ENCODE measurements at places on chromosomes 1 and 21. TPM values are rescaled to one million over a fixed set of nuclear protein-coding genes. Genes with fewer than 3 reads are reported as not detected.

C8A gene
- not detected for total RNA-seq

NAV1 gene
- total RNA-seq: 37.2 TPM

CIART gene
- total RNA-seq: 6.6 TPM

GSTM5 gene
- 4.8 TPM for total RNA-seq

SPRR3 gene
- total RNA-seq: not detected

XKR8 gene
- 9.6 TPM for total RNA-seq

LCE1B gene
- total RNA-seq: not detected

C1QB gene
- not detected for total RNA-seq

UTS2 gene
- total RNA-seq: not detected

RIMKLA gene
- total RNA-seq: 5.5 TPM

SPATA21 gene
- not detected for total RNA-seq

PHGDH gene
- 885 TPM for total RNA-seq

TEDDM1 gene
- total RNA-seq: not detected

PFKFB2 gene
- 14.8 TPM for total RNA-seq

DNA sequence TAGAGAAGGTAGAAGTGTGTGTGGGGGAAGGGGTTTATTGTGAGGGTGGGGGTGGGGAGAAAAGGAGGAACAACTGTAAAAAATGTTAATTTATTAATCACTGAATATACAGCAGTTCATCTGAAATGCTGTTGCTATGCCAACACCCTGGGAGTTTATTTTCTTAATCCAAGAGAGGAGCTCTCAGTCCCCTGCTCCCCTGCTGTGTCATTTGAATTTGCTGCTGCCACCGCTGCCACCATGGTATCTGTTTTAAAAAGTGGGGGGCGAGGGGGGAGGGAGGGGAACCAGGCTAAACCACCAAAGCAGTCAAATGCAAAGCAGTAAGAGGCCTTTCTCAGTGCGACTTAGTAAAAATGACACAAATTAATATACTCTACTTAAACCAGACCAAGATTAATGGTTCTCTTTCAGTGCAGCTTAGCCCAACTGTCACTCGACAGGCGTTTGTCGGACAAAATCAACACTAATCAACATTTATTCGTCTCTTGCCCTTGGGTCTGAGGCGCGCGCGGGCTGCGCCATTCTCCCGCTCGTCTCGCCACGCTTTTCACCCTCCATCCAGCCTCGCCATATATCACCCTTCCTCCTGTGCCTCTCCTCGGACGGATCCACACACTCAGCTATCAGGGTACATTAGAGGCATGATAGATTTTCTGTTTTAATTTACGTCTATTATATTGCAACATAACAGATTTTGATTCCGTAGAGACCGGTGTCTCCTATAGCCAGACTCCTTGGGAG, 76.2 kb downstream of the PBX1 start:
- DNase-seq: peak; percentile 75

DNA sequence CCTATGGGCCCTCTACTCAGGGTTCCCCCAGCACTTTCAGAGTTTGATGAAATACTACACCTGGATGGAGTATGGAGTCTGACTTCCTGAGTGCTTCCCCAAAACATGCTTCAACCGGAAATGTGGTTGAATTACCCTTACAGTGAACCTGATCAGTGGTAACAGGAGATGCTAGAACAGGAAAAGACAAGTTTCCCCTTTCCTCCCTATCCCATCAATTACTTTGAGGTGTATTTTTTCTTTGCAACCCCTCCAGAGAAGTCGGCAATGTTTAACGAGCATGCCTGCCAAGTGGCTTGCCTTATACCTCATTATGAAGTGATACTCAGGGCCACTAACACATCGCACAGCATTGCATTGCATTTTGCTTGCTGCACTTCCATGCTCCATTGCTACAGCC, 7.0 kb downstream of the KRTAP15-1 start:
- DNase-seq: no peak

DNA sequence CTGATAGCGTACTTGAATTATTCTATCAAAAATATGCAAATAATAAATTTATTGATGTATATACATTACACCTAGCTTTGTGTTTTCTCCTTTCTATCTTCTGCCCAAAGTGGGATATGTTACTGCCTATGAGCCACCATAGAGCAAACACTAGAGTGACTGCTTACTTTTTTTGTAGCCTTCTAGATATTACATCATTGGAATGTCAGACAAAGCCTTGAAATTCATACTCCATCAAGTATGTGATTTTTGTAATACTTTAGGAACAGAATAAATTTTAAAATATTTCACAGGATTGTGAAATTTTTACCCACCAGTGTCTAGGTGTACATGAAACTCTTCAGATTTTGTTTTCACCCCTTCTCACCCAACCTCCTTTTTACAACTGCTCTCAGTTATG, 787.6 kb downstream of the USP25 start:
- DNase-seq: no peak

GRCh38 chr1:182817802-182818201, 21.3 kb upstream of the DHX9 start:
- DNase-seq: no peak

- DNase-seq: no peak
Measured at GRCh38 chr1:1832820-1833219, 54.5 kb upstream of the NADK start.

- no peak for DNase-seq
Measured at GRCh38 chr1:226978432-226979114, 38.5 kb downstream of the COQ8A start.

GRCh38 chr1:111223126-111223685, 4.3 kb upstream of the CHI3L2 start:
- no peak for DNase-seq

- no peak for DNase-seq
Measured at GRCh38 chr1:212738330-212738729, 38.7 kb upstream of the BATF3 start.

DNA sequence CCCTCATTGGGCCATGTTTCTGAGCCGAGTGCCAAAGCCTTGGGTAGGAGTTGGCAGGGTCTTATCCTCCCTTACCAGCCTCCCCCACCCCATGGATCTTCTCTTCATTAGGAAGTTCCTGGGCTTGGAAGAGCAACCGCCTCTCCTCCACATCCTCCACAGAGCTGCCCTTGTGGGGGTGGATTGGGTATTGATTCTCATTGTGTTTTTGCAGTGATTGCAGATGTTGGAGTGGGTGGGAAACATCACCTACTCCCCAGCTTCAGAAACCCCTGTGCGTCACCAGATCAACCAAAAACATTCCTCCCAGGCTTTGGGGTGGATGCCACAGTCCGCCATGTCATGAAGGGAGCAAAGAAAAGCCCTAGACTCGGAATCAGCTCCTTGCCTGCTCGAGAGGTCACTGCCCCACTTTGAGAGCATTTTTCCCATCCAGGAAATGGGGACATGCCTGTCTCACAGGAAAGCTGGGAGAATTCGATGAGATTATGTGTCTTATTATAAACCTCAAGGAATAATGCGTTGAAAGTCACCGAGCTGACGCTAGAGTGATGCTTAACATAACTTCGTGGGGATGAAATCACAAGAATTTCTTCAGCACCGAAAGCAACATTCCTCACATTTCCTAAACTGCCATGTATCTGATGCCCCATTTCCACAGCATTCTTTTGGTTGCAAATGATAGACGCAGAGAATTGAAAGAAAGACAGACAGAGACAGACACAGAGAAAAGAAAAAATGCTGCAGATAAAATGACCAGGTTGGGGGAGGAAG, 44.7 kb upstream of the ZBTB40 start:
- no peak for DNase-seq

DNA sequence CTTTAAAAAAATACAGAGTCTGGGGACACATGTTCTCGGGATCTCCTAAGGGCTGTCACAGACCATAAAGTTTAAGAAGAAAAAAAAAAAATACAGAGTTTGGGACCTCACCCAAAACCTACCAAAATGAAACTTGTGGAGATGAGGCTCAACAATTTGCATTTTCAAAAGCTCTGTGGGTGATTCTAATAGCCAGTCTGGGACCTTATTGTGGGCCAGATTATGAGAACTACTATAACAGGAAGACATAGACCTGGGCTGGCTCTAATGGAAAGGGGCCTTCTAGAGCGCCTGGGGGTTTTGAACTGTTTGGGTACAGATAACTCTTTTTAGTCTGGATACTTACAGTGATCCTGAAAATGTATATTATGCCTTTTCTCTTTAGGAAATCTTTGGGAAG, 69.1 kb downstream of the LAMC1 start:
- no peak for DNase-seq

DNA sequence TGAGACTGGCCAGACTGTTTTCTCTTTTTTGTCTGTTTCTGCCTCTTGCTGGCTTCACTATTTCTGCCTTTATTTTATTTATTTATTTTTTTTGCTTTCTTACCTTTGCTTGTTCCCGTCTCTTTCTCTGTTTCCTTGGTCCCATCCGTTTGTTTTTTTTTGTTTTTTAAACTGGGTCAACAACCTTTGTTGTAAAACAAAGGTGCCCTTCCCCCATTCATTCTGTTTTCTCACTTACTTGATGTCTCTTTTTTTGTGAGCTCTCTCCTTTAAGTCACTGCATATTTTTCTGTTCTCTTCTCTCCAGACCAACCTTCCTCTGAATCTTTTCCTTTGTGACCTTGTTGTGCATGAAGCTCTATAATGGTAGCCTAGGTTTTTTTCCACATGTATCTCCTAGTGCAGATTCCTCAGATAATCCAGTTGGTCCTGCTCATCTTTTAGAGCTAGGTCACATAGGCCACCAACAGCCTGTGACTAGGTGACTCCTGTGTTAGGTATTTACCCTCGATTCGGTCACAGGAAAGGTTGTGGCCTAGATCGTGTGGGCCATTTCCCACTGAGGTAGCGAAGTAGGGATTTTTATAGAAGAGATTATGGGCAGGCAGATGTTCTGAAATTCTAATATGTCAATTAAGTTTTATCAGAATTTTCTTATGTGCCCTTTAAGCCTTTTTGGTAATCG, 15.9 kb downstream of the GNAI3 start:
- DNase-seq: peak; percentile 86

- DNase-seq: no peak
Measured at GRCh38 chr1:243980471-243980870, 70.6 kb upstream of the ZBTB18 start.

GRCh38 chr1:112906150-112906698, 49.8 kb downstream of the SLC16A1 start:
- DNase-seq: peak; percentile 54

DNA sequence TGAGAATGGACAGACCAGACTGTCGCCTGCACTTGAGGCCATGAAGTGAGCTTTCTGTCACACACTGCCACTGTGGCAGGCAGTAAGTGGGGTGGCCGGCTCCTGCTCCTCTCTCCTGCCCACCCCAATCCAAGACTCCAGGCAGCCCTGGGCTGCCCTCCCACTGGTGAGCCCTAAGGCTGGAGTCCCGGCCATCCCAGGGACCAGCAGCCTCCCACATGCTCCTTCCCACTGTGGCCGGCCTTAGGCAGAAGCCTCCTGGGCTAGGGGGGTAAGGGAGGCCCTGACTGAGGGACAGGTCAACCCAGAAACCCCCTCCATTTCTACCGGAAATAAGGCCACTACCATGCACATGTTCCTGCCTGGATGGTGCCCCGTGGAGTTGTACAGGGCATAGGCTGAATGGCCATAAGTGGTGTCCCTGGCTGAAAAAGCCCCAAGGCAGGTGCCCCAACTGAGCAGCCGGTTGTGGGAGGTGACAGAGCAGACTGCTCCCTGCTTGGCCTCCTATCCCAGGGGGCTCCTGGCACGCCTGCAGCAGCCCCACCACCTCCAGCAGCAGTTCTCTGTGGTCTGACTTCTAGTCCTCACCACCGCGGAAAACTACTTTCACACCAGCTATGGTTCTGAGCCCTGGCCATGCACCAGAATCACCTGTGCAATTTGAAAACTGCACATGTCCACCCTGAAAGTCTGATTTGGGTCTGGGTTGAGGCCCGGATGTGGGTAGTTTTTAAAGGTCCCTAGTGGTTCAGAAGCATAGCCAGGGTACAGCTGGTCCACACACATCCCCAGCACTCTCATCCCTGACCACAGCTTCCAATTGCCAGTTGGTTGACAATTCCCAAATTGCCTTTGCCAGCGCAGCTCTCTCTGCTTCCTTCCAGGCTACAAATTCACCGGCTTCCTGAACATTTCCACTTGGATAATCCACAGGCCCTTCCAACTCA, 1.6 kb upstream of the ARTN start:
- no peak for DNase-seq

GRCh38 chr1:116911188-116911553, 1.5 kb downstream of the PTGFRN start:
- no peak for DNase-seq

DNA sequence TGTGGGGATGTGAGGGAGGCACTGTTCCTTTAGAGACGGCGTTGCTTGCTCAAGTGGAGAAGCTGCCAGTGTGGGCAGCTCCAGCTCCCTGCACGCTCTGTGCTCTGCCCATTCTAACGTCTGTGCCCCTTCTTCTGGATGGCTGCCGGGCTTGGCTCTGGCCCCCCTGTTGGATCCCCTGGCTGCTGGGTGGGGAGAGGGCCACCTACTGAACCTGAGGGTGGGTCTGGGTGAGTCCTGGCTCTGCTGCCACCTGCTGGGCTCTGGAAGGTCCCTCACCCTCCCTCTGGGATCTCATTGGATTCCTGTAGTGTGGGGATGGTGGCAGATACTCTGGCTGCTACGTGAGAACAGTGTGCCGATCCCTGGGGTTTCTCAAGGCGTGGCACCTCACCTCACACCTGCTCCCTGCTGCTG, 5.0 kb downstream of the PFKL start:
- peak; percentile 62 for DNase-seq

GRCh38 chr1:24481101-24481500, 21.5 kb upstream of the RCAN3 start:
- DNase-seq: no peak

DNA sequence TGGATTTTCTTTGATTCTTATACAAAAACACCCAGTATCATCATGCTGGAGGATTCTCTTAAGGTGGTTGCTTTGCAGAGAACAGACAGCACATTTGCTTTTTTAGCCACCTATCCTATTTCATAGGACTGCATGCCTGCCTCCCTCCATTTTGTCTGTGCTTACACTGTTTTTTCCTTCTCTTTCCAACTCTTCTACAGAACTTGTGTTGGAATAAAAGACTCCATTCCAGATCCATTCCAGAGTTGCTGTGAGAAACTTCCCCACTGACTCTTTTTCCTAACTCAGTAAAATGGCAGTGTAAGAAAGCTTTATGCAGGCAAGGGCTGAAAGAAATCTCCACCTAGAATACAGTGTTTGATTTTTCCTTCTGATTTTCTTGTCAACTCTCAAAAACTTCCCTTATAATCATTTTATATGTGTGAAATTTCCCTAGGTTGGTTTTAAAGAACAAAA, 5.2 kb upstream of the ARID1A start:
- peak; percentile 56 for DNase-seq

- DNase-seq: no peak
Measured at GRCh38 chr1:10897981-10898728, 101.7 kb upstream of the CASZ1 start.

DNA sequence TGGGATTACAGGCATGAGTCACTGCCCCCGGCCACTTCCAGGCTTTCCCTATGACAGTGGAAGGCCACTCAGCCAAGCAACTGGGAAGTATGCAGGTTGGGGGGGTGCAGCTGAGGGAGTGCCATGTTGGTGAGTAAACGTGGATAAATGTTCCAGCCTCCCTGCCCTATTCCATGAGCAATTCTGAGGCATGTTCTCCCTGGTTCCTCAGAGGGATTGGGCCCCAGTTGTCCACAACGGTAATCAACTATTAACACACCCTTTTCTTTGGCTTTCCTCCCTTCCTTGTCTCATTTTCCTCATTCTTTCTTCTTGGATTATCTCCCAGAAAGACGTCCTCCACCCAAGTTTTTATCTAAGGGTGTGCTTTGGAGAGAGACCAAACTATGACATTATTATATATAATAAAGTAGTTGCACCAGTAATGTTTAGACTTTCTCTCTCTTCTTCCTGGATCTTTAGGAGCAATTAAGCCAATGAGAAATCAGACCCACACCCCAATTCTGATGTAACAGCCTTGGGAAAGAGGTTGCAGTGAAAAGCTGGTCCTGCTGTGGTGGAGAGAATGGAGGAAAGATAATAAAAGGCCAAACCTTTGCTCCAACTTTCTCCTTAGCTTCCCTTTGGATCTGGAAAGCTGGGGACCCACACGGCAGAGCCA, 6.8 kb upstream of the SLAMF9 start:
- DNase-seq: no peak

All from GM23338 (cell line).